ENCODE measurements at places on chromosomes 13 and 19.
A peak's percentile ranks its signal among the peaks of the same experiment; 100 is the strongest.

DNA sequence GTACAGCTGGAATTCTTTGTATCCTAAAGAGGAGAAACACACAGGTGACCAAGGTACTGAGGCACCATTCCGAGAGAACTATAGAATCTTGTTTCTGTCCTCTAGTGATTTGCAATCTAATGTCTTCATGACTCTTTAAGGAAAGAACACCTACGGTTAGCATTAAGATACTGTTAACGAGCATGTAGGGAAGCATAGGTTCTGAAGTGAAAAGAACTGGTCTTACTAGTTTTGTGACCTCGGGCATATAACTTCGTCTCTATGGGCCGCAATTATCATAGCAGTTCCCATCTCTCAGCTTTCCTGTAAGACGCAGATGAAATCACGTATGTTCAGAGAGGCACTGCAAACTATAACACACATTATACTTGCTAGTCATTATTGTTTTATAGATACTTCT lies 193.0 kb upstream of the NBEA start:
- DNase-seq = no peak

DNA sequence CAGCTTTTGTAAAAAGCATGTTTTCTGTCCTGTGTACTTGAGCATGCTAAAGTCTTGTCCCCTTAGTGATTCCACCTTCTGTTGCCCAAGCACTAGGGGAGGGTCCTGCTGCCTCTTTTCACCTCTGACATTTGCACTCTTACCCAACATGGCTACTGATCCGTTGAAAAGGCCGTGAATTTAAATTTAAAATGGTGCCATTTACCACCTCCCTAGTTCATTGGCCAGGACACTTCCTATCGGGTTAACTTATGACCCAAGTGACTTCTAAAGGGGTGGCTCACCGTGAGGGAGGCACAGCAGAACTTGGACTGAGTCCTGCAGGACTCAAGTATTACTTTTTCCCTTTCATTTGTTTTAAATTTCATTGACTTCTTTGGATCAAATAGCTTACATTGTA lies 33.3 kb upstream of the CEACAM21 start:
- DNase-seq = no peak

DNA sequence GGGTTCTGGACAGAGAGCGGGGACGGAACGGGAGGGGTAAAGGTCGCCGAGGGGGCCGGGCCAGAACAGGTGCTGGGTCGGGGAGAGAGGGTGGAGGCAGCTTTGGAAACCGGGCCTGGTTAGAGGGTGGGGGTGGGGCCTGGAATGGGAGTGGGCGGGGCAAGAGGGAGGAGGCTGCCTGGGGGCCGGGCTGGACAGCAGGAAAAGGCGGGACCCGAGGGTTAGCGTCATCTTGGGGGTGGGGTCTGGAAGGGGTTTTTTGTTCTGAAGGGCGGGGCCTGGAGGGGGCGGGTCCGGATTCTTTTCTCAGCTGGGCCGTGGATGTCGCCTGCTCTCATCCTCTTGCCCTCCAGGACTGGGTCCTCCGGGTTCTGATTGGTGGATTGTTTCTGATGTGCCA lies 4.3 kb upstream of the ZNF813 start:
- peak; percentile 7 for DNase-seq

DNA sequence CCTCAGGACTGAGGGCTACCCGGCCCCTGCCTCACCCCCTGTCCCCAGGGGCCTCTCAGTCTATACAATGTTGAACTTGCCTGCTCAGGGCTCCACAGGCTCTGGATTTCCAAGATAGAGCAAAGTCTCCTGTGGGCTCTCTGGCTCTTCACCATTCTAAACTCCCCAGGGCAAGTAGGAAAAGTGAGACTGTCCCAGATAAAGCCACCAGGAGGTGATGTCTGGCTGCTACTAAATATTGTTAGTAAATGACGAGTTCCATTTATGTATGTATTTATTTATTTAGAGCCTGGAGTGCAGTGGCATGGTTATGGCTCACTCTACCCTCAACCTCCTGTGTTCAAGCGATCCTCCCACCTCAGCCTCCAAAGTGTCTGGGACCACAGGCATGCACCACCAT lies 73.6 kb upstream of the SIAH3 start:
- DNase-seq = no peak

GRCh38 chr19:48968813-48969218 lies 3.7 kb downstream of the FTL start:
- DNase-seq = no peak

GRCh38 chr13:44363631-44364344 lies 9.8 kb upstream of the SERP2 start:
- DNase-seq = no peak

- no peak for DNase-seq
Measured at GRCh38 chr13:70864731-70865130, 756.5 kb upstream of the KLHL1 start.

DNA sequence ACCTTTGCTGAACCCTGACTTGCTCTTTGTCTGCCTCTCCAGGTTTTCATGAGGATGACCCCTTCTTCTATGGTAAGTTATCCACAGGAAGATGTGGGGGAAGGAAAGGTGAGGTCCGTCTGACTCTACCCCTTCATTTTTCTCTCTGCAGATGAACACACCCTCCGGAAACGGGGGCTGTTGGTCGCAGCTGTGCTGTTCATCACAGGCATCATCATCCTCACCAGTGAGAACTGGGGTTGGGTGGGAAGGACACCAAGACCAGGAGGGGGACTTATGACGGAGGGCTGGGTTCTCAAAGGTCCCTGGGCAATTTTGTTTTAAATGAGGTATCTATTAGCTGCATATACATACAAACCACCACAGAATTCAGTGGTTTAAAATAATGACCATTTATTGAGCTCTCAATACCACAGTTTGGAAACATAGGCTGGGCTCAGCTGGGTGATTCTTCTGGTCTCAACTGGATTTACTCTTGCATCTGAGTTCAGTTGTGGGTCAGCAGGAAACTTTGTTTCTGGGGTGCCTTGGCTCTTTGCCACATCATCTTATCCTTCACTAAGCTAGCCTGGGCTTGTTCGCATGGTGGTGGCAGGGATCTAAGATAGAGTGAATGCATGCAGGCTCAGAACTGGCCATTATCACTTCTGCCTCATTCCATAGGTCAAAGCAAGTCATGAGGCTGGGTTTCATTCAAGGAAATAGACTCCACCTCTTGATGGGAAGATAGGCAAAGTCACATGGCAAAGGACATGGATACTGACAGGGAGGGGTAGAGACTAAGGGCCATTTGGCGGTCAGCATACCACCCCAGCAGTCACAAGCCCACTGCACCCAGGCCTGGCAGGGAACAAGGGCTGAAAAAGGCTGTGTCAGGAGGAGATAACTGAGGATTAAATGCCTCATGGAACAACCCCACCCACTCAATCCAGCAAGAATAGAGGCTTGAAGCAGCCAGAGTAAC lies 11.8 kb downstream of the FXYD5 start:
- DNase-seq = no peak

DNA sequence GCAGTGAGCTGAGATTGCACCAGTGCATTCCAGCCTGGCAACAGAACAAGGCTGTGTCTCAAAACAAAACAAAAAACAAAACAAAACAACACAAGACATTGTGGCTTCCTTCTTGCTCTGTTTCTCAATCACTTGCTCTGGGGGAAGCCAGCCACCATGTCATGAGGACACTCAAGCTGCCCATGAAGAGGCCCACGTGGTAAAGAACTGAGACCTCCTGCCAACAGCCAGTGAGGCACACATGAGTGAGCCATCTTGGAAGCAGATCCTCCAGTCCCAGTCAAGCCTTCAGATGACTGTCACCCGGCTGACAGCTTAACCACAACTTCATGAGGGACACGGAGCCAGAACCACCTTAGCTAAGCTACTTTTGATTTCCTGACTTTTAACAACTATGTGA lies 25.2 kb downstream of the CPT1C start:
- no peak for DNase-seq

DNA sequence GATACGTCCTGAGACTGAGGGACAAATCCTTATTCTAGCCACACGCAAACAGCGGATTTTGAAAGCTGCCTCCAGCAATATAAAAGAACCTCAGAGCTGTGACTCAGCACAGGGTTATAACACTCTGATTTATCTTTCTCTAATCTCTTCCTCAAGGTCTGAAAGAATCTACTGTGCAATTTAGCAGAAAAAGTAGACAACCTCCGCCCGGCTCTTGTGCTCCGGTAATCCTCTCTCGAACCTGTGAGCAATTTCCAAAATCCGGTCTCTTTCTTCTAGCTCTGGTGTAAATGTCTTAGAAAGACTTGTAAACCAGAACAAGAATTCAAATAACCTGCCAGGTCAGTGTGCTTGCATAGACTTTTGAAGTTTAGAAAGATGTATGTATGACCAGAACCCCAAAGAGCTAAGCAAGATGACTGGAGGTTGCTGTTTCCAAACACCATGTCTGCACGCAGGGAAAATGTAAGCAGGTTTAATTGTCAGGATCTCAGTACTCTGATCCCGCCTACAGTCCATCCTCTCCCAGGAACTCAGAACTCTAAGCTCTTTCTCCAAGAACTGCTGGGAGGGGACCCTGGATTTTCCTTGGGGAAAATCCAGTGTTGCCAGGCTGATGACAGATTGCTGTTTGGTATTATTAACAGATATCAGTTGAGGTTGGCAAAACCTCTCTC lies 338.1 kb downstream of the RFC3 start:
- DNase-seq = no peak

- DNase-seq = no peak
Measured at GRCh38 chr13:78604782-78605611, 1.6 kb upstream of the POU4F1 start.

DNA sequence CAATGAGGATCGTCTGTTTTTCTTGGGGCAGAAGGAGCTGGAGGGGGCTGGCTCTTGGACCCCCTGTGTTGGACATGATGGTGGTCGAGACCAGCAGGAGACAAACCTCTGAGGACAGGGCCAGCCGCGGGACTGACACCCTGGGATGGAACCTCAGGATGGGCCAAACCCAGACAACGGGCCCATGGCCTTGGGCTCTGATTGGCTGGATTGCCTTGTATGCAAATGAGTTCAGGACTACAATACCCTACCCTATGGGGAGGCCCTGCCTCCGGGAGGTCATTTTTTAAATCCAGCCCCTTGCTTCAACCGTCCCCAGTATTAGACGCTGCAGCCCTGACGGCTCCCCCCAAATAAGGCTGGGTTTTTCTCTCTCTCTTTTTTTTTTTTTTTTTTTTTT lies 22.0 kb downstream of the SLC5A5 start:
- no peak for DNase-seq

Measured in activated CD4-positive, alpha-beta T cell treated with anti-CD3 and anti-CD28 coated beads, Interleukin-2, amount 10 ng/mL, durations not matched to agents 7 days and 5 days (primary cell).